NCI-H2029 treated with DMSO at 0.1 percent for 48 hours (cell line): ENCODE measurements at places on chromosomes 1 and 21.

DNA sequence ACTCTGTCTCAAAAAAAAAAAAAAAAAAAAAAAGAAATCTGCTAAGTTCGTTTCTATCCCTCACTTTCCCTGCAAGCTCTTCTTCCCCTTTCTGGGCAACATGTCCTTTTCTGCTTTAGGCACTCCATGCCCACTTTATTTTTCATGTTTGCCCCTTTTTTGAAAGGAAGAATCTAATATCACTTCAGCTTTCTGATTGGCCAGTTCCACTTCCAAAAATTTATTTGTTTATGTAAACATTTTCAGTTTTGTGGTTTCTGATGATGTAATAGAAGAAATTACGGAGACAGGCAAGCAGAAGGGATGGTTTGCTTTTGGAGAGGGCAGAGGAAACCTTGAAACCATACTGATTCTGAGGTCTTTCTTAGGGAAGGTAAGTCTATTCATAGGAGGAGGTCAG is 15.1 kb downstream of the IFNAR1 start:
- DNase-seq = no peak

- no peak for DNase-seq
Observed at GRCh38 chr1:218374401-218375353, 29.5 kb downstream of the TGFB2 start.

DNA sequence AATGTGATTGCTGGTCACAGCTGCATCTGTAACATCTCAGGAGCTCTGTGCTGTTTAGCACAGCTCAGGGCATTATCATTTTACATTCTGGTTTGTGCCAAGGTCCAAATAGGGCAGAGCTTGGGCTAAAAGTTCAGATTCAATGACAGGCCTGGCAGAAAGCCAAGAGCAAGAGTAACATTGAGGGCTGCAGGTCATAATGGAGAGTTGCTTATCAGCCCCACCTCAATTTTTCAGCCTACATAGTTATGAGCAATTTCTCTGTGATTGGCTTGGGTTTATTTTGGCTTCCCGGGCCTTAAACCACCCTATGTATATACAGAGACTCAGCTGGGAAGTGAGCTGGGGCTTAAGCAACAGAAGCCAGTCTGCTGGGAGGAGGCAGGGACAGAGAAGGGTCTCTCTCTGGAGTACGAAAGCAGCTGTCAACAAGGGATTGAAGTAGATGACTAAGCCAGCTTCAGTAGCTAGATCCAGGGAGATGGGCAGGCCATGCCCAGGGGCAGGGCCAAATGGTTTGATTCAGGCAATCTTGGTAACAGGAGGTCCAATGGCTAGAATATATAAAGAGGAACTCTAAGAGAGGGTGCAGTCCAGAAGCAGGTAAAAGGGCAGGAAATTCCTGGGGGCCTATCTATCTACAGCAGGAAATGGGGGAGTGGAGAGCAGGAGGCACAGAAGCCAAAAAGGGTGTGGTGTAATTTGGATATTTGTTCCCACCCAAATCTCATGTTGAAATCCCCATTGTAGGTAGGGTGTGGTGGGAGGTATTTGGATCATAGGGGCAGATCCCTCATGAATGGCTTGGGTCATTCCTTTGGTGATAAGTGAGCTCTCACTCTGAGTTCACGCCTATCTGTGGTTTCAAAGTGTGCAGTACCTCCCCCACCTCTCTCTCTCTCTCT is 49.0 kb downstream of the BRINP2 start:
- no peak for DNase-seq

GRCh38 chr1:69739251-69739605 is 171.5 kb downstream of the LRRC7 start:
- DNase-seq = no peak

DNA sequence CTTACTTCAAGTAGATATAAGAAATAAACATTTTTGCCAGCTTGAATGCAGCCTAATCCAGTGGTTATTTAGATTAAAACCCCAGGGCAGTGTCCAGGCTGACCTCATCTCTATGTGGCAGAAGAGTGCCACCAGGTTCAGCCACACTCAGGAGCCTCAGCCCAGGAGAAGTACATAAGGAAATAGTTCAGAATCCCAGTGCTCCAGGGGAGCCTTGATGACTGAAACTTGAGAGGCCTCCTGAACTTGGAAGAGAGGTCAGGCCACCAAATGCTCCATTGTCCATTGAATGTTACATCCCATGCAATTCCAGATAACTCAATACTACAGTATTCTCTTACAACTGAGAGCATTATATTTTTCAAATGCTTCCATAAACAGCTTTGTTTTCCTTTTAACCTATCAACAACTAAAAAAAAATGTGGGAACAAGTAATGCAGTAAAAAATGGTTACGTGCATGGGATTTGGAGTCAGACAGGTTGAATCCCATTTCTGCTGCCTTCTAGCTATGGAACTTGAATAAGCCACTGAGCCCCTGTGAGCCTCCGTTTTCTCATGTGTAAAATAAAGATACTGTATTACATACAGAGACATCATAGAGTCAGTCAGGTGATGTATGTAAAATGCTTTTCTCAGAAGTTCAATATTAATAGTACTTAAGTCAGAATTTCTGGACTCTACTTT is 248.0 kb downstream of the PLPP3 start:
- DNase-seq = no peak

DNA sequence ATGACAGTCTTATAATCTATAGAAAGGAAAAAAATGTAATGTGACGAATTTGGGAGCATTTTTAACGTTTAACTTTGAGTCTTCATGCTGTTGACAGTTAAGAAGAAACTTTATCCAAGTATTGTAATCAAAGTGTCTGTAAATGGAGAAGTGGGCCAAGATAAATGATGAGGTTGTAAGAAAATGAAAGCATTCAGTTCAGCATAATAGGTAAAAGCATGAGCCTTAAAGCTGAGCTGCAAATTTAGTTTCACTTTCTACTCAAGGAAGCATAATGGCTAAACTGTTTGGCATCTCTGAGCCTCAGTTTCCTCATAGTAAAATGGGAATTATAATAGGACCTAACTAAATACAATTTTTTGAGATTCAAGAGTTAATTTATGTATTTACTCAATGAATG is 1554.8 kb downstream of the KCNT2 start:
- DNase-seq = no peak

GRCh38 chr1:180489313-180489712 is 13.1 kb downstream of the ACBD6 start:
- DNase-seq = no peak

DNA sequence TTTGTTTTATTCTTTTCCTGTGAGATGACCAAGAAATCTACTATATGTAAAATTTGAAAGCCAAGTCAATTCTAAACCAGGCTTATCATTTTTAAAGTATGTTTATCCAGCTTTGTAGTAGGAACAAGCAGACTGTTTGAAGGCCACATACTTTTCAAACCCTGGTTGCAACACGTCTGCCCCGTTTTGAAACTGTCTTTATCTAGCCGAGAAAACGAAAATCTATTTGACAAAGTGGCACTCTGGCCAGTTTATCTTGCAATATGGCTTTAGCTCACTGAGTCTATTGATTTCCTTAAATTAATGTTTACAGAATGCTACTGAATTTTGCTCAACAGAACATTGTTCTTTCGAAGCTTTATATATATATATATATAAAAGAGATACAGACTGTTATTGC is 39.7 kb downstream of the PROX1 start:
- no peak for DNase-seq

GRCh38 chr21:31888936-31889371 is 16.1 kb downstream of the HUNK start:
- no peak for DNase-seq

GRCh38 chr21:43645976-43646375 is 13.3 kb downstream of the HSF2BP start:
- no peak for DNase-seq

GRCh38 chr21:42737951-42738590 is 84.7 kb downstream of the PDE9A start:
- DNase-seq = no peak

DNA sequence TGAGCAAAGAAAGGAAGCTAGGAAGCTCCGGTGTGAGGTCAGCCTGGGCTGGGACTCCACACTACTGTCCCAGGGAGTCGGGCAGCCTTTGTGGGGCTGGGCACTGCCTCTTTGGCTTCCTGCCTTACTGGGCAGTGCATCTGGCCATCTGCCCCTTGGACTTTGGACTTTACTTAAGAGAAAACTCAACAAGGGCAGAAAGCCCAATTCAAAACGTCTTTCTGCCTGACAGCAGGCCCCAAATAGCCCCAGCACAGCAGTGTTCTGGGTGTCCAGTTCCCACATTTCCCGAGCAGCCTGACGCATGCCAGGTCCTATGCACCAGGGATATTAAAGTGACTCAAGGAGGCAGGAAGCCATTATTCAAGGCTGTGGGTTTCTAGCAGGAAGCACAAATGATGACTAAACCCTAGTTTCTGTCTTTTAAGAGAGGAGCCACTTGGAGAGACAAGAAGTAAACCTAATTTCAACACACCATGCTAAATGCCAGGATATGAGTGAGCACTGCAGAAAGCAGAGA is 37.9 kb upstream of the EDEM3 start:
- no peak for DNase-seq

- no peak for DNase-seq
Observed at GRCh38 chr1:225603538-225604354, 49.2 kb downstream of the ENAH start.

DNA sequence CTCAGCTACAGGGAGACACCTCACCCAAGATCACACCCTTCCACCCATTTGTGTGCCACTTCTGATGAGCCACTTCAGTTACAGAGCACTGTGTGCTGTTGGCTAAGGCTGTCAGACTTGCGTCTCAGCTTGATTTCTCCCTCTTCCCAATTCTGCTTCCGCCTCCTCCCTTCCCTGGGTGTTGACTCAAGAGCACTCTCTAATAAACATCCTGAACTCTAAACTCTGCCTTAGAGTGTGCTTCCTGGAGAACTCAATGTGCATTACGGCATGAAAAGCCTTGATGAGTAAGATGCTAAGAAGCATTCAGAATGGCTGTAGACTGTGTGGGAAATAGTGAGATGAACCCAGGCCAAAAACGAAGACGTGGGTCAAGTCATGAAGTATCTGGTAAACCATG is 54.9 kb upstream of the S1PR1 start:
- no peak for DNase-seq

DNA sequence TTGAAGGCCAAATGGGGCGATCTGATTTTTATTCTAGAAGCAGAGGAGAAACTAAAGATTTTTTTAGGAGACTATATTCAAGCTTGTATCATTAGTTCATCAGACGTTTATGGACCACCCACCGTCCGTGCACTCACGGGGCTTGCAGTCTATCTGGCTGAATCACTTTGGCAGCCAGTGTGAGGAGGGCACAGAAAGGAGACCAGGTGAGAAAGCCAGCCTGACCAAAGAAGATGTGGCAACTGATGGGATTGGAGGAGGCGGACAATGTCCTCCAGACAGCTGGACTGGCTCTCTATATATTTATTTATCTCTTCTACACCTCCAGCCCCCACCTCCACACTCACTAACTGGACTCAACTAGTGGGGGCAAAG is 822 bp upstream of the ELOVL1 start:
- DNase-seq = no peak

DNA sequence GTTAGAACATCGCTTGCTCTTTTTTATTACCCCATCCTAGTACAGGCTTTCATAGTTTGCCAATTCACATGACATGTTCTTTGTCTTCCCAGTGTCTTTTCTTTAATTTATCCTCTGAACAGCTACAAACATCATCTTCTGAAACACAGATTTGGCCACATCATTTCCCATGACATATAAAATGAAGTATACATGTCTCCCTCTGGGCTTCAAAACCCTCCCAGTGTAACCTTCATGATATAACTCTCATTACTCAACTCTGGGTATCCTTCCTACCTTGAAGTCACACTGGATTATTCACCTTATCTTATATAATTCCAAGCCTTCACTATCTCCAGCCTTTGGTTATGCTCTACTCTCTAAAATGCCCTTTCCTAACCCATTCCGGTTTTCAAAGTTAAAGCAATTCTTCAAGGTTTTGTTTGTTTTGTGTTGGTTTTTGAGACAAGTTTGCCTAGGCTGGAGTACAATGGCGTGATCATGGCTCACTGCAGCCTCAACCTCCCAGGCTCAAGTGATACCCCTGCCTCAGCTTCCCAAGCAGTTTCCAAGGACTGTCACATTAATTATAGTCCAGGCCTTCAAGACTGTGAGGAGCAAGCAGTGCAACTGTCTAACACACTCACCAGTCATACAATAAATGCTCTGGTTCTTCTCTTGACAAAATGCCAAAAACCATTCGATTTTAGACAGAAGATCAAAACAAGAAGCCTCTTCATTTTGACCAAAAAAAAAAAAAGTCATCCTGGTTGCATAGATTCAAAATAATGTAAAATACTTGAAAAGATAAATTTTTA is 5.8 kb downstream of the RGS1 start:
- no peak for DNase-seq

DNA sequence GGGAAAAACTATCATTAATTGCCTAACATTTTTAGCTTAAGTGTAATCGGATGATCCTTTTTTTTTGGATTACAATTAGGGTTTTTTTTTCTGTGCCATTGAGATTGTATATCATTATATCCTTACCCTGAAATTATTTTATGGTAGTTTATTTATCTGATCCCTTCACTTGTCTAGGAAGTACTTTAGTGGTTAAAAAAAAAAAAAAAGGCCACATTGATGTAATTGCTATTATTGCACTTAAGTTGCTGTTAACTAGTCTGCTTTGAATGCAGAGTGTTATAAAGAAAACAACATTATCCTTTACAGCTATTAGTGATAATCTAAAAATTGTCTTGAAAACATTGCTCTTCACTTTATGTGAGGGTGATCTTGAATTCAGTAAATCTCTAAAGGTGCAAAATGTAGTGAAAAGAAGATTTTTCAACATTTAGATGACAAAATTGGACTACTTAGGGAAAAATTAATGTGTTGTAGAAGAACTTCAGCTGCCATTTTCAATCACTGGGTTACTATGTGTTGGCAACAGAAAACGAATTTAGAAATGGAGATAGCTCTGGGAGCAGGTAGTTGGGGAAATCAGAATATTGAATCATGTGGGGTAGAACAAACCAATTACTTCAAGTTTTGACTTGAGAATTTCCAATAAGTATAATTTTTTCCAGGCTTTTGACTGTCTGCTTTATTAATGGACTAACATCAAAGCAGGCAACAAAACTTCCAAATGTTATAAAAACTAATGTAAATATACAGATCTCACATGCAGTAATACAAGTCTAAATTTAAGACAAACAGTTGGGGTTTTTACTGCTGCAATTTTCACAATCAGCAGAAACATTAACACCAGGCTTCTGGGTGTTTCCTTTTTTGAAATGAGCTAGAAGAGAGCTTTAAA is 5.0 kb downstream of the ADGRL2 start:
- DNase-seq = no peak

- no peak for DNase-seq
Observed at GRCh38 chr1:119906927-119907652, 10.8 kb upstream of the ADAM30 start.

DNA sequence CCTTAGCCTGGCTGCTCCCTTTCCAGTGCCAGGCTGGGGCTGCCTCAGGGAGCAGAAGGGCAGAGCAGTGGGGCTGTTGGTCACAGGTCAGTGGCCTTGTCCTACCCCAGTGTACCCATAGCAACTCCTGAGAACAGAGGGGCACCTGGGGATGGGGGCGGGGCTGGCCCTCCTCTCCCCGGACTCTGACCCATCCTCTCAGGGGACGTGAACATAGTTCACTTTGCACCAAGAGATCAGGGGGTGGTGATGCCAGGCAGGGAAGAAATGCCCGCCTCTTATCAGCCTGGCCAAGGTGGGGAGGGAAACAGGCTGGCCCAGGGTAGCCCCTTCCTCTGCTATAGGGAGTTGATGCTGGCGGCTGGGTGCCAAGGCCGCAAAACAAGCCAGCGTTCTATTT is 4.9 kb downstream of the ETNK2 start:
- no peak for DNase-seq
